PC-3 (cell line): ENCODE measurements at places on chromosomes 5 and 9. TPM values are rescaled to one million over a fixed set of nuclear protein-coding genes. Genes with fewer than 3 reads are reported as not detected.

The NUTM2G gene
- total RNA-seq, result not detected in 2 replicates

The FGD3 gene
- total RNA-seq, result 5.4 and 6.3 TPM in 2 replicates

The BSPRY gene
- 22.6 and 23.7 TPM in 2 replicates for total RNA-seq

The PCAT7 gene
- total RNA-seq, result 1.9 and 2.5 TPM in 2 replicates

The IL5 gene
- total RNA-seq, result not detected in 2 replicates

The RASEF gene
- 12.3 and 14.7 TPM in 2 replicates for total RNA-seq

The PPP3R2 gene
- total RNA-seq, result not detected in 2 replicates

The SLC6A7 gene
- total RNA-seq, result 0.29 and 0.35 TPM in 2 replicates

The PGGT1B gene
- total RNA-seq, result 6.6 and 14.4 TPM in 2 replicates

The PFDN1 gene
- total RNA-seq, result 91.9 and 125 TPM in 2 replicates

The TLX3 gene
- total RNA-seq, result not detected in 2 replicates

GRCh38 chr9:84821431-84821830 lies 151.9 kb downstream of the NTRK2 start:
- no peak for DNase-seq

- no peak for DNase-seq
Observed at GRCh38 chr9:121527371-121527770, 27.7 kb upstream of the GGTA1 start.

DNA sequence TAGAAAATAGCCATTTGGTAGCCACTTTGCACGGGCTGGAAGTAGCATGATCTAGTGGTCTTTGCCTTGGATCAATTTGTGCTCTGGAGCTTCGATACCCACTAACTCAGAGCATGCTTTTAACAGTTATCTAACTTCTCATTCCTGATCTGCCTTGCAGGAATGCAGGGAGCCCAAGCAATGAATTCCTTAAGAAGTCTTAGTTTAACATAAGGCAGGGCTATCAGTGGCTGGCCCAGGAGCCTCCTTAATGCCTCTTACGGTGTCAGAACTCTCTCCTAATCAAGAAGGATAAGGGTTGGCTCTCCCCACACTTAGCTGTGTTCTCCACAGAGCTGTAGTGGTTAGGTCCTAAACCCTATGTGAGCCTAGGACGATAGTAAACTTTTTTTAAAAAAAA lies 95.8 kb upstream of the TBCA start:
- DNase-seq, result no peak

GRCh38 chr5:1093361-1093760 lies 18.5 kb downstream of the SLC12A7 start:
- no peak for DNase-seq

GRCh38 chr5:159727167-159727566 lies 189.1 kb upstream of the ADRA1B start:
- DNase-seq, result no peak

GRCh38 chr5:32008746-32009145 lies 165.4 kb downstream of the GOLPH3 start:
- DNase-seq, result no peak

DNA sequence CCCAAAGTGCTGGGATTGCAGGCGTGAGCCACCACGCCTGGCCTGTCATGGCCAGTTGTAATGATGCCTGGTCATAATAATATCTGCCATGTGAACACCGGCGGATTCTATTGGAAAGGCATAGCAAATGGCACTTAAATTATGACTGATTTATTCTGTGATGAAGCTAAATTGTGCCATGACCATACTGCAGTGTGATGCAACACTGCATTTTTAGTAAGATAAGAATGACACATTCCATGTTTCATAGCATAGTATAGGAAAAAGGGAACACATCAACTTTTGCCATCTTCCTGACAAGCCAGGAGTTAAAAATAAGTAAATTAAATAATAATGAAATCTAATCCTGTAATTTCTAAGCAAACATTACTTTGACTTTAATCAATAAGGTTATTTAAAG lies 30.4 kb upstream of the BICD2 start:
- DNase-seq, result no peak

DNA sequence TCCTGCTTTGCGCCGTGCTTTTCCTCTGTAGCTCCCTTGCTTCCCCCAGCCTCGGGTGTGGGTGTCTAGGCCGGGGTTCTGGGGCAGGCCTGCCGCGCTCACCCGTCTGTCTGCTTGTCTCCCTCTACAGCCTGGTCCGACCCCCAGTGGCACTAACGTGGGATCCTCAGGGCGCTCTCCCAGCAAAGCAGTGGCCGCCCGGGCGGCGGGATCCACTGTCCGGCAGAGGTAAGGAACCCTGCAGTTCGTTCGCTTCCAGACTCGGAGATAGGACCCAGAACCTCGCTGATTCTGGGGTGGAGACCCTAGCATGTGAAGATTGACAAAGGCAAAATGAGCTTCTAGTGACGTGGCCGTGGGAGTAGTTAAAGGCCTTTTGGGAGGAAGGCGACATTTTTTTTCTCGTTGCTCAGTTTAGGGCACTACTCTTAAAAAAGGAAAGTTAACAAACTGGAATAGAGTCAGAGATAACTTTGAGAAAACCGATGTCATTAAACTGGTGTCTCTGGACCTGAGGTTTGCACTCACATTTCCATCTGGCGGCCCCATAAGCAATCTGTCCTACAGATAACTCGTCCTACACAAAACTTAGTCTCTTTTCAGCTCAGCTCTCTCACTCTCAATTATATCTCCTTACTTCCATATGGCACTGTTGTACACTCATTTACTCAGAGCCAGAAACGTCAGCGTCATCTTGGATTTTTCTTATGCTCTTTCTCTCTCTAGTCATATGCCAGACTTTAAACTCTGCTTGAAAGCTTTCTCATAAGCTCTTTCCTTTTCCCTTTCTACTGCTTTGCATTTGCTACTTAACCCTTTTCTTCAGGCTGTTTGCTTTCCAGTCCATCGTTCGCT lies 561 bp downstream of the SEC61B start:
- DNase-seq, result no peak

DNA sequence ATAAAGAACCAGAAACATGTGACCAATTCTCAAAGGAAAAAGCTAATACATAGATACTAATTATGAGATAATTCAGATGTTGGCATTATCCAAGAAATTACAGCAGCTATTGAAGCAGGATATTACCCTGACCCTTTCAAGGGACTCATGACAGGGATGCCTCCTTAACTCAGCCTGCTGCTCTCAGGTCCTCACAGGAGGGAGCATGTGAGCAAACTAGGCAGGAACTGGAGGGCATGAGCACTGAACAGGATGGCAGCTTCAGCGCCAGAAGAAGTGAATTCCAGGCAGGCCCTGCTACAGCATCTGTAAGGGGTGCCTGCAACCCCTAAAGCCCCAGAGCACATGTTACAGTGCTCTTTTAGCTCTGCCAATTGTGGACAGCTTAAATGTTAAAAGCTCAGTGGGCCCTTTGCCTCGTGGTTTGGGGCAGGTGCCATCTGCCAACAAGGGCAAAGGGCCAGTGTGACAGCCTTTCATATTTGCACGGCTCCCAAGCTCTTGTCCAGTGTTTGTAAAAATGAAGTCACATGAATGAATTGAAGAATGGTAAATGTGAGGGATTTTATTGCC lies 464.7 kb upstream of the COX7C start:
- no peak for DNase-seq

GRCh38 chr5:176185133-176185733 lies 53.0 kb upstream of the SIMC1 start:
- DNase-seq, result no peak

DNA sequence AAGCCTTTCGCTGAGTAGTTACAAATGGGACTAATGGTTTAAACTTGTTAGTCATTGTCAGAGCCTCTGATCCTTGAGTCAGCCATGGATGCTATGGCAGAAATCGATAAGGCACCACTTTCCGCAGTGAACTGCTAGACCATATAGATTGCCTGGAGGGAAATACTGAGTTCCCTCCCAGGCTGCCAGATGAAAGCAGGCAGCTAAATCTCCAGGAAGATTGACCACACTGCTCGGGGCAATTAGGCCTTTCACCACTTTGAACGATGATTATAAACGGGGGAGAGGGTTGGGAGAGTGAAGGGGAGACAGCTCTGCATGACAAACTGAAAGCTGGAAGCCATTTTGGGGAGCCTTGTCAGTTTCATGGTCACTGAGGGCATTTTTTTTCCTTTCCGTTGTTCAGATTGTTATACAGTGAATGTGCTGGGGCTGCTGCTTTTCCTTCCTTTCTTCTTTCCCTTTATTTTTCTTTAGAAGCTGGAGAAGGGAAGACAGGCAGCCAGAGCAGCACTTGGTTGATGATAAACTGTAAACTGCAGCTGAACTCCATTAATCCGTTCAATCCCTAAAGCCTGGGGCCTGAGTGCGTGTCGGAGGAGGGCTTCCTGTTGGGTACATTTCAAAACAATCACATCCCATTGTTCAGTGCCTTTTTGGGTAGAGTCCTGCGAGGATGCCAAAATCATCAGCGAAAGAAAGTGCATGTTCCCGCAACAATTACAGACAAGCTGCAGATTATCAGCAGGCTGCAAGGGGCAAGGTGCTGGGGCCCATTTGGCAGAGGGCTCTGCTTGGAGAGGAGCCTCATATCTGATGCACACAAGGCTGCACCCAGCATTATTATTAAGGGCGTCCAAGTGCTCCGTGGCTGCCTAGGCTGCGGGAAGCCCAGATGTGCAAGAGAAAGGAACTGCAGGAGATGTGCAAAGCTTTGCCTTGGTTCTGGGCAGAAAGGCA lies 308.4 kb downstream of the PSAT1 start:
- no peak for DNase-seq

DNA sequence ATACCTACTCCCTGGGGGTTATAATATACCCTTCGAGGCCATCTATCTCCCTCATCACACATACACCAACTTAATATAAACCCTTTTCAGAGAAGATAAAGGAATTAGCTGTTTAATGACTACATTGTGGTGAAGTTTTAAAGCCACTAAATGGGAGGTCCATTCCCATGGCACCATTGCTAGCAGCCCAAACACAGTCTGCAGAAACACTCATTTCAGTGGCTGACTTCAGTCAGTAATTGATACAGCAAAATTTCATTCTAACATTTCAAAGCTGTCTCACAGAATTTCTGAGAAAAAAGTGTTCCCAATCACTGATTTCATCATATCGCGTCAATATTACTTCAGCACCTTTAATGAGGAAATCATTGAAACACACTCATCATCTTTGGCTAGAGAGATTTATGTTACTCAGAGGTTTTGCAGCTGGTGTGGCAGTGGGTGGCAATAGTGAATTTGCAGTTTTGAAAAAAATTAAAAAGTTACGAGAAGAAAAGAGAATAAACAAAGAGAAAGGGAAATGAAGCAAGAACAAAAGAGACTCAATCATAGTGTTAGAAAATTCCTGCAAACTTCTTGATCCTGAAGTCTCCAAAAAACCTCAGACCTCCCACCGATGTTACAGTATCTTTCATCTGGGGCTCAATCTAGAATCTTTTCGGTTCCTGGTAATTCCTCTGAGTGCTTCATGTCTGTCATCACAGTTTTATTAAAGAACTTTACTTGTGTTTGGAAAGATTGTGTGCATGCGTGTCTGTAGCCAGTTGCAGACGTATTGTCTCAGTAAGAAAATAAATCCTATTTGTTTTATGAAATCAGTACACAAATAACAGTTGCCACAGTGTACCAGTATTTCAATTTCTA lies 105.0 kb downstream of the ERCC6L2 start:
- DNase-seq, result no peak

GRCh38 chr9:115198001-115198400 lies 80.0 kb upstream of the TNC start:
- DNase-seq, result peak; percentile 32

DNA sequence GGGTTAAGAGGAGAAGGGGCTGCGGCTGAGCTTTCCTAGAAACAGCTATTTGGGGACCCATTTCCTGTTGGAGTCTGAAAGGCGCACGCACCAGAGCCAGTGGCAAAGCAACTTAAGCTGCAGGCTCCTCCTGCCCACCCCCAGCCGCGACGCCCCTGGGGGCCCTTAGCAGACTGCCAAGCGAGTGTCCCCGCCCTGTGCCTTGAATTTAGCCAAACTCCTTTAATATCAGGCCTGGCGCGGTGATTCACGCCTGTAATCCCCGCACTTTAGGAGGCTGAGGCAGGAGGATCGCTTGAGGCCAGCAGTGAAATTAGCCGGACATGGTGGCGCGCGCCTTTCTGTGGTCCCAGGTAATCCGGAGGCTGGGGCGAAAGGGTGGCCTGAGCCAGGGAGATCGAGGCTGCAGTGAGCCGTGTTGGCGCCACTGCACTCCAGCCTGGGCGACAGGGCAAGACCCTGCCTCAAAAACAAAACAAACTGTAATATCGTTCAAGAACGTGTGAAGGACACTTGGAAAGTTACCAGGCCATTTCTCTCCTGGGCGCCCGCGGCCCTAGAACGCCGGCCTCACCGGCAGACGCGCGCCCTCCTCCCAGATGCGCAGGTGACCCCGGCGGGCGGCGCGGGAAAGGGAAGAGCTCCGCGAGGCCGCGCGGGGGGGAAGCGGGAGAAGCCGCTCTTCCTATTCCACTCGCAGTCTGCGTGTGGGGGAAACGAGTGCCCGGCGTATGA lies 1.0 kb upstream of the F2R start:
- DNase-seq, result no peak

GRCh38 chr5:18736051-18736398 lies 1101.8 kb downstream of the TAF11L14 start:
- no peak for DNase-seq

GRCh38 chr9:14221558-14221957 lies 92.4 kb downstream of the NFIB start:
- DNase-seq, result peak; percentile 91

- no peak for DNase-seq
Observed at GRCh38 chr5:154055201-154055600, 16.4 kb downstream of the MFAP3 start.

DNA sequence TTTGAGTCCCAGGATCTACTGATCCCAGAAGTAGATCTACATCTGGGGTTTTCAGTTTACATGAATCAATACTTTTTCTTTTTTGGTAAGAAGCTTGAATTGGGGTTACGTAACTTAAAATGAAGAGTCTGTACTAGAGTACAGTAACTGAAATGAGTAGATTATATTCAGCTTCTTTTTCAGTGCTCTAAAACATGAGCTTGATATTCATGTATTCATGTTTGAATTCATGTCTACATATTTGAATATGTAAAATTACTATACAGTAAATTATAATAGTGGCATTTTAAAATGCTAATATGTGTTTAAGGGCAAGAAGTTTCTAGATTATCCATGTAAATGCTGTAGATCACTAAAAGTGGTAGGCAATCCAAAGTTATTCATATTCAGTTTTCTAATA lies 14.8 kb downstream of the POU5F2 start:
- no peak for DNase-seq

- DNase-seq, result peak; percentile 79
Observed at GRCh38 chr5:96031811-96032261, 70.2 kb upstream of the ELL2 start.

DNA sequence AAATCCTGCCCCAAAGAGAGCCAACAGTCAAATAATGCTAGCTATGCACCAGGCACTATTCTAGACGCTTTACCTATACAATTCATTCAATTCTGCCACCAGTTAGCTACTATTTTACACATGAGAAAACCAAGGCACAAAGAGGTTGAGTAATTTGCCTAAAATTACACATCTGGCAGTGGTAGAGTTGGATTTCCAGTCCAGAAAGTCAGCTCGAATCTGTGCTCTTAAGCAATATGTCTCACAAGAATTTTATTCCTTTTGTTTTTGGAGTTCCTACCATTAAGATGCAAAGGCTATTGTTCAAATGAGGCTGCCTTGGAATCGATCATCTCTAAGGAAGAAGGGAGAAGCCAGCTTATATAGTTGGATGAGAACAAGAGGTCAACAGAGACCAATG lies 256.9 kb upstream of the RASA1 start:
- no peak for DNase-seq

- DNase-seq, result peak; percentile 57
Observed at GRCh38 chr5:141821430-141821925, 56.7 kb downstream of the PCDH1 start.
